OCI-M1 (cell line): ENCODE measurements at places on chromosomes 16 and 17.

GRCh38 chr17:82332669-82333278 is 792 bp downstream of the SECTM1 start:
- no peak for DNase-seq

- DNase-seq, result peak; percentile 87
These were observed 14.4 kb downstream of the CDIPT start for GRCh38 chr16:29848420-29849297.

GRCh38 chr16:10995565-10995964 is 51.2 kb downstream of the CLEC16A start:
- DNase-seq, result peak; percentile 19

DNA sequence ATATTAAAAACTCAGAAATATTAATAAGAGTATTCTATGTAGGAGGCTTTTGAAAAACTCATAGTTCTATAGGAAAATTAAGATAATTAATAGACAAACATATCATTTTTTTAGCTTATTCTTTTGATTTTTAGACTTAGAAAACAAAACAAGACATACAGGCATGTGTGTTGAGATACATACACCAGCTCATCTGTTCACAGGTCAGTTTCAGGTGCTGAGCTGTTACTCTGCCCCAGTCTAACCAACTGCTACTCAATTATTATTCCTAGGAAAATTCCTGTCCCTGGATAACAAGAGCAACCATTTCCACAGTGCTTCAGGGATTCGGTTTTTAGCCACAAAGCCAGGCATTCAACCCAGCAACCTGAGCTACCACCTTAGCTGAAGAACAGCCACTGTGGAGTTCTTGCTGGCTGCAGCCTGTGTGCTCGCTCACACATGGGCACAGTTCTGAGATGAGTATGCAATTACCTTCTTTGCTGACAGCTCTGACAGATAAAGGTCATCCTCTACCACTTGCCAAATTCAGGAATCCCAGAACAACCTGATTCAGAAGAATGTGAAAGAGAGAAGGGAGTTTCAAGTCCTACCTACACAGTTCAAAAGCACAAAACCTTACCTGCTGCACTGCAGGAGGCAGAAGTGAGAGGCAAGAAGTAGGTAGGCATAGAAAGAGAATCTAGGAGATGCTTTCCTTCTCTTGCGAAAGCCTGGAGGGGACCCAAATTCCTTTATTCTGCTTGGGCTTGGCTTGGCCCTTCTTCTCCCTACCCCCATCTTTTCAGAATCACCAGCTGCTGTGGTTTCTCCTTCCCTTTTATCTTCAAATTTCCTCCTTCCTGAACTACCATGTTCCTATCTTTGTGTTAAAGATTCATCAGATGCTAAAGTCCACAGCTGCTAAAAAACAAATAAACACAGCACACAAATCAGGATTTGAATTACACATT is 62.7 kb downstream of the TEX2 start:
- no peak for DNase-seq

GRCh38 chr16:49674351-49674851 is 181.5 kb downstream of the ZNF423 start:
- DNase-seq, result no peak

DNA sequence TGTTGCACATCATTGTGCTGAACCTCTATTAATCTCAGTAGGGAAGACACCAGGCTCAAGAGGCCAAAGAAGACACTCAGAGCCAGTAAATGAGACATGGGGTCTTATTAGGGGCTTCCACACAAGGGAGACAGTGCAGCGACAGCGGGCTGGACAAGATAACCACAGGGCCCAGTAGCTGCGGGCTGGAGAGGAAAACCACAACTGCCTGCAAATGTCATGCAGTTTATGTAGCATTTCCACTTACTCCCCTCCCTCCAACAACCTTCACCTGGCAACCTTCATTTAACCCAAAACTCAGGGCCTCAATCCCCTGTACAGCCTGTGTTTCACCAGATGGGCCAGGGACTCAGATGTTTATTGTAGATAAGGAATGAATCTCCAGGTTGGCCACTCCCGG is 185.6 kb downstream of the UTP18 start:
- peak; percentile 37 for DNase-seq

GRCh38 chr16:54199487-54200160 is 87.0 kb downstream of the IRX3 start:
- DNase-seq, result no peak
